ENCODE measurements at places on chromosomes 2 and 18.

DNA sequence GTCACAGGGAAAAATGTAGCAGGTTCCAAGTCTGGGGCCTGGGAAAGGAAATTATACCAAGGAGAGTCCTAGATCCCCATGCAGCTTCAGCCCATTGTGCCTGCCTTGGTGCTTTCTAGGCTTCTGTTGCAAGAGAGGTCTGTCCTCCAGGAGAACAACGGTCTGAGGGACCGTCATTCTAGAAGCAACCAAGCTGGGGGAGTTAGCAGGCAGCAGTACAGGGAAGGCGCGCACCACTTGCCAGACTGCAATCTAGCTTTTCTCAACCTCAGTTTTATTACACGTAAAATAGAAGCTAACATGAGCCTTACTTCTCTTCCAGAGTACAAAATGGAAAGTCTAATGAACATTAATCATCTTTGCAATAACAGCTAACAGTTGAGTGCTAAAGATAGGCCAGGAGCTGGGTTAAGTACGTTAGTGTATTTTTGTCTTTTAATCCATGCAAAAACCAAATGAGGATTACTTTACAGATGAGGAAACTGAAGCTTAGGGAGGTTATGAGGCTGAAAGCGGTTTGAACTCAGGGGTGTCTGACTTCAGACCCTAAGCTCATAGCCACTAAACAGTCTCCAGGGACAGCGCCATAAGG is 1.9 kb downstream of the TCF23 start:
- no peak for DNase-seq

DNA sequence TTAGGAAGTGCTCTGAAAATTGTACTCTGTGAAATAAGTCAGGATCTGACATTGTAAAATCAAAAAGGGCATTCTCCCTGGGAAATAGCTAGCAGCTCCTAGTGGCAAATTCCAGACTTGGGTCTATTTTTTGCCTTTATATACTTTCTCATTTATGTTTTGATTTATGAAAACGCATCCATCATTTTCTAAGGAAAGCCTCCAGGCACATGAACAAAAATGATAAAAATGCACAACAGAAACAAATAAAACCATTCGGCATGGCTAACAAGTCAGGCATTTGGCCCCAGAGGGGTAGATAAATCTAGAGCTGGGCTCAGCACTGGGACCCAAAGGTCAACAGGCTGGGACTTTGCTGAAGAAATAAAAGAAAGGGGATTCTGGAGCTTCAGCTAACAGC is 167.0 kb downstream of the BCL11A start:
- no peak for DNase-seq

DNA sequence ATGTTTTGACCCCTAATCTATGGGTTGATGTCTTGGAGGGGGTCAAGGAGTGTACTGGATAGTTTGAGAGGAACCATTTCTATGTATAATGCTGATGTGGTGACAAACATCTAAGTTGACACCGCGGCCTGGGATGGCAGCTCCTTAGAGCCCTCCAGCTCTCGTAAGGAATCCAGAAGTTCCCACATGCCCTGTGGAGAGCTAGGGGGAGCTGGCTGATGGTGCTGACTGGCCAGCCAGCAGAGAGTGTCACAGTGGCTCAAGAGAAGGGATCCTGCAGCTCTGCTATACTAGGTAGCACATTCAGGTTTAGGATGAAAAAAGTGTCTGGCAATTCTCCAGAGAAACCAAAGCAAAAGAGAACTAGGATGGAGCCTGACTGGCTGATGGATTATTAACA is 842.2 kb upstream of the VRK2 start:
- DNase-seq: no peak

DNA sequence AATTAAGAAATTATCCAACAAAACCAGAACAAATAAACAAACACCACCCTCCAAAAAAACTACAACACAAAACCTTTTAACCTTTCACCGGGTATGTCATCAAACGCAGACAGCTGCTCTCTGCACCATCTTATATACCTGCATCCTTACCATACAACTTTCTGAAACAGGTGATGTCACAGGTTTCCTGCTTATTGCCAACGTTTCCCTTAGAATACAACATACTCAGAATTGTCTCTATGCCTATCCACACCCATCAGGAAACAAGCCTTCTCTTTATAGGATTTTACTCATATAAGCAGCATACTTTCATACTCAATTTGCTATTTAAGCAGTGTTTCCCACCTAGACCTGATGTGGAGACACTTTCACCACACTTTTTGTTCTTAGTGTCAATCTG is 181.0 kb downstream of the DYM start:
- no peak for DNase-seq

DNA sequence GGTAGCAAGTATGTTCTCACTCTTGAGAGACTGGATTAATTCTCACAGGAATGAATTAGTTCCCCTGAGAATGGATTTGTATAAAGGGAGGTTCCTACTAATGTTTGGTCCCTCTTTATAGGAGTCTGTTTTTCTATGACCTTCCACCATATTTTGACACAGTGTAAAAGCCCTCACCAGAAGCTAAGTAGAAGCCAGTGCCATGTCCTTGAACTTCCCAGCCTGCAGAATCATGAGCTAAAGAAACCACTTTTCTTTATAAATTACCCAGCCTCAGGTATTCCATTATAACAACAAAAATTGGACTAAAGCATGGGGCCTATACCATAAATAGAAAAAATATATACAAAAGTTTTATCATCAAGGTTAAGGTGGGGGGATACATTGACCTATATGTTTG is 227.9 kb upstream of the DTNA start:
- no peak for DNase-seq

DNA sequence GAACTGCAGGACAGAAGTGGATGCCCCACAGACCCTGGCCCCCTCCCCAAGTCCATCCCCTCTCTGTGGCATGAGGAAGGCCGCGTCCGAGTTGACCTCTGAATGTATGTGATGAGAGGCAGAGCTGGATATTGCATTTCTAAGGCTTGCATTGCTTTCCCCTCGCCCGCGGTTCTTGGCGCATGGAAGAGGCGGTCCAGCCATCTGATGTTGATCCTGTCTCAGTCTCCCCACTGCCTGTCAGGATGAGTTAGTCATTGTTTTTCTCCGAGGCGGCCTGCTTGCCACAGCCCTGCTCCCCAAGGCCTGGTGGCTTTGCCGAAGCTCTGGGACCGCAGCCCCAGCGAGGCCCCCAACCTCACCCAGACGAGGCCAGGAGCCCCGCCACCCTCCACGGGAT is 88.6 kb downstream of the SMAD7 start:
- no peak for DNase-seq

- no peak for DNase-seq
These were observed 70.3 kb upstream of the DOCK10 start for GRCh38 chr2:225112362-225113126.

Measured in NCI-H1092 treated with DMSO at 0.1 percent for 48 hours (cell line).